ENCODE measurements at places on chromosomes 1 and 21.

DNA sequence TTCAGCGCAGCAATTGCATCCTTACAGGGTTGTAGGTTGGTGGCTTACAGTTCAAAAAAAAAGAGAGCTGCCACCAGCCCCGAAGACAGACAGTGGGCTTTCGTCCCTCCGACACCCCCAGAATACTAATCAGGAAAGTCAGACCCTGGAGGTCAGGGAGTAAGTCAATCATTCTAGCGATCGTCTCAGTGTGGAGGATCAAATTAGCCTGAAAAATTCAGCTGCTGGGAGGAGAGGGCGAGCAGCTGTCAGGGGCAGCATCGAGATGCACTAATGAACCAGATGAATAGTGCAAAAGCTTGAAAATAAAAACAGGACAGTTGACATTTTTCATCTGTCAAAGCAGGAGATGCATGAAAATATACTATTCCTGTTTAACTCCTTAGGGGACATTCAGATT, 138.4 kb downstream of the NEK7 start:
- DNase-seq, result no peak

DNA sequence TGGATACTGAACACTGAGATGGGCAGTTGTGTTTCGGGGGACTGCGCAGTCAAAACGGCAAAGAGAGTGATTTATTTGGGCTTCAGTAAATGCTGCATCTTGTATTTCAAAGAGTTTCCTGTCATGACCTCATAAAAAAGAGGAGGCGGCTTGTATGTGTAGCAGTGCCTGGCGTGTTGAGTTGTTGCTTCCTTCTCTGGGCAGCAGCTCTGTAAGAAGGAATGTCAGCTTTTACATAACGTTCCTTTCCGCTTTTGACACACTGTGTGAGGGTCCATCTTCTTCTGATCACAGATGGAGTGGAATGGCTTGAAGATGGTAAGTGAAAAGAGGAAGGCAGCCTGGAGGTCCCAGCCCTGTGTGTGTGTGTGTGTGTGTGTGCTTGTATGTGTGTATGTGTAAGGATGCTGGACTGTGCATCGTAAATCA, 941 bp downstream of the ELAVL4 start:
- DNase-seq, result no peak

- DNase-seq, result no peak
Observed at GRCh38 chr1:228792601-228793000, 57.3 kb downstream of the RHOU start.

GRCh38 chr1:17717594-17718535, 37.3 kb upstream of the ACTL8 start:
- no peak for DNase-seq

GRCh38 chr1:25554886-25555752, 11.7 kb downstream of the LDLRAP1 start:
- DNase-seq, result no peak

DNA sequence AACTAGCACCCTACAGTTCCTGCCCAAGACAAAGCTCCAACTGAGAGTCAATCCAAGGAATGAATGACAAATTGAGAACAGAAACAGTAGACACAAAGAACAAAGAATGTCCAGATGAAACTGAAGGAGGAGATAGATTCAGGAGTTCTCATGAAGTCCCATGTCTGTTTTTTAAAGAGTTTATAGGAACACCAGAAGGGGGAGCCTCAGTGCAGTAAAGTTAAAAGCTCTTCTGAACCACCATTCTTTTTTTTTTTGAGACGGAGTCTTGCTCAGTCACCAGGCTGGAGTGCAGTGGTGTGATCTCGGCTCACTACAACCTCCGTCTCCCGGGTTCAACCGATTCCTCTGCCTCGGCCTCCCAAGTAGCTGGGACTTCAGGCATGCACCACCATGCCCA, 323.6 kb downstream of the MRPL39 start:
- no peak for DNase-seq

- no peak for DNase-seq
Observed at GRCh38 chr1:157993147-157993917, at the start of gene KIRREL1. Gene KIRREL1 (plus strand): TSS chr1:157993645. CDS start chr1:157993677, 32 bp downstream.

GRCh38 chr1:40199126-40199525, 37.9 kb downstream of the RLF start:
- DNase-seq, result no peak

- DNase-seq, result no peak
Observed at GRCh38 chr1:232450615-232451014, 179.3 kb downstream of the SIPA1L2 start.

DNA sequence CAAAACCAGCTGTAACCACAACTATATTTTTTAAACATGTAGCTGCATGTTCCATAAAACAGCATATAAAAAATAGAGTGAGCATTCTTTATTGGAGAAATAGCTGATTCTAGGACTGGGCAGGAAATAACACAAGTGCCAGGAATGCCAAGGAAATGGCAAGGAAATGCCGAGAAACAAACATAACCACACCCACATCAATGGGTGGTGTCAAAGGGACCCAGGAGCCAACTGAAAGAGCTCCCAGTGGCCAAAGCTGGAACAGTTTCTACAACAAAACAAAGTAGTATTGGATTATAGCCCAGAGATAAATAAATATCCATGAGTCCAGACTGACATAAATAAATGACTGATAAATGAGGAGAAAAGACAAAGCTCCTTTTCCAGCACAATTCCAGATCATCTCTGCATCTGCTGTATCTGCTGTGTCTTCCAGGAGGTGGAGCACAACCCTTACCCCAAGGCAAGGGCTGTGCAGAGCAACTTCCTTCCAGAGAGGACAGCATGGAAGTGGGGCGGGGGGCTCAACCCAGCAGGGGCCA, 28.1 kb downstream of the ADARB1 start:
- no peak for DNase-seq

DNA sequence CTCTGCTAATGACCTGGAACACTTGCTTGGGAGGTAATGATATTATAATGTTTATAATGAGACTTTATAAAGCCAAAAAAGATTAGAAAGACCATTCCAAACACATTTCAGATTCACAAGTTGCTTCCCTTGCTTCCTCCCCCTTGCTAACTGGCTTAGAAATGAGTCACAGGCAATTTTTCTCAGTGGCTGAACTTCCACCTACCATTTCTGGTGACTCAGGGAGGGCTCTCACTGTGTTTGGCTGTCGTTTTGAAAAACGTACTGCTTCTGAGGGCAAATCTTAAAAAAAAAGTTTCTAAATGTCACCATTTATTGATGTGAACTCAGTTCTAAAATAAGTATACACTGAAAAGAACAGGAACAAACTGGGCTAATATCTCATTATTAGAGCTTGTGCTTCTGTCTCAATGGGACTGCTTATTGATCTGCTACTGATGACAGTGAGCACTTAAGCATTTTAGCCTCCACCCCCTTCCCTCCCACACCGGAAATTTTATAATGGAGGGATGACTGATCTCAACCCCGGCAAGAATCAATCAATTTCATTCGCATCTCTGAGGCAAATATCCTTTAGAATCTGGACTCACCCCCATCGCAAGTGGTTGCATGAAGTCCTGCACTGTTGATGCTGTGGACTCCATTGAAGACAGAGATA, 278.3 kb downstream of the KCTD3 start:
- DNase-seq, result no peak

- no peak for DNase-seq
Observed at GRCh38 chr1:80217377-80217986, 1211.0 kb upstream of the ADGRL4 start.
